Fibroblast of villous mesenchyme (primary cell): ENCODE measurements at places on chromosomes 6 and 20. TPM values are rescaled to one million over a fixed set of nuclear protein-coding genes. Genes with fewer than 3 reads are reported as not detected.

GRCh38 chr6:85464722-85465150 lies 14.9 kb downstream of the NT5E start:
- peak; percentile 68 for DNase-seq

PDRG1 gene
- total RNA-seq, result 2.6 and 3.5 TPM in 2 replicates

GRCh38 chr20:22223236-22223635 lies 361.1 kb downstream of the FOXA2 start:
- DNase-seq, result no peak

DNA sequence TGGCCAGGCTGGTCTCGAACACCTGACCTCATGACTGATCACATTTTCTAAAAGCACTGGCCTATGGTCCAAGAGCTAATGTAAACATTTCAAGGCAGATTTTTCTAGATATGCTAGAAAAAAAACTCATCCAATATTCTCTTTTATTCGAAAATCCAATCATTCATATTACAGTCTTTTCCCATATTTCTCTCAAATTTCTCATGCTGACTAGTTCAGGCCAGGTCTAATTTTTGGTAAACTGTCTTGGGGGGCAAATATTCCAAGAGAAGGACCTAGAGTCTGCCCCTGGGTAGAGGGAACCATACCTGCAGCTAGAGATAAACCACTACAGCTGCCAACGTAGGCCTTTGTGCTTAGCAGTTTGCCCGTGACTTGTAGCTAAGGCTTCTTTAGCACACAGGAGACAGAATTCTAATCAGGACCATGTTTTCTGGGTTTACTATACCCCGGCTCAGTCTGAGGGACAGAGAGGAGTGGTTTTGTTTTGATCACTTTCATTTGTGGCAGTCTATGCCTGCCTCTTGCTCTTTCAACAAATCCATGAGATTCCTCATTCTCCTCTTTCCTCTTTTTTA lies 71.8 kb upstream of the CITED2 start:
- no peak for DNase-seq

- DNase-seq, result no peak
These were observed 51.0 kb downstream of the OR2B6 start for GRCh38 chr6:28008053-28008452.
